ENCODE measurements at places on chromosomes 13 and 19. TPM values are rescaled to one million over a fixed set of nuclear protein-coding genes. Genes with fewer than 3 reads are reported as not detected.

DNA sequence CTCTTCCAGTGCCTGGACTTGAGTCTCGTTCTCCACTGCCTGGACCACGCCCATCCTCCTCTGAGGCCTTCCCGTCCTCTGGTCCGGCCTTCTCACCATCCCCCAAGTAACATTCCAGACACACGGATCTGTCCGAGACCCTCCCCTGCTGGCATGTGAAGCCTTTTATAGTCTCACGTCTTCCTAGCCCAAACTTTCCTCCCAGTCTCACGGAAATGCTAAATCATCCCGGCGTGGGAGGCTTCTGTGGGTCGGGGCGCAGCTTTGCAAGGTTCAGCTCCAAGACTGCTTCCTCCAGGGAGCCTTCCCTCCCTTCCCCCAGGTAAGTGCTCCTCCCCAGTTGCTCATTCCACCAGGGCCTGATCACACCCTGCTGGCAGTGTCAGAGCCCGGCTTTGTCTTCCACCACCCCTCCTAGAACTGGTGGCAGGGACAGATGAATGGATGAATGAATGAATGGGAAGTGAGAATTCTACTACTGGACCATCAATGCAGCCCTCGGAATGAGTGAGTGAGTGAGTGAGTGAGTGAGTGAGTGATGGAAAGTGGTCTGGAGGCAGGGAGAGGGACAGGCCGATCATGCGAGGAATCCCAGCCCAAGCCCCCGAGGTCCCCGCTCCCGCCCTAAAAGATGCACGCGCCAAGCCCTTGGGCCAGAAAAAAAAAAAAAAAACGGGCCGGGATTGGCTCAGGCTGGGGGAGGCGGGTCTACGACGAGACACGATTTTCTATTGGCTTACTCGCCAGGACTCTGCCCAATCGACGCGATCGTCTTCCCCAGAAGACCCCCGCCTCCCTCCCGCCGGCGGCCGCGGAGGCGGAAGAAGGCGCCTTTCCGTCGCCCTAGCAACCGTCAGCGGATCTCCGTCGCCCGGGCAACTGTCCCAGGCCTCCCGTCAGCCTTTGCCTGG, 9.3 kb downstream of the EPHX3 start:
- DNase-seq: peak; percentile 95

GRCh38 chr13:67549331-67549730, 319.2 kb upstream of the PCDH9 start:
- DNase-seq: no peak

DNA sequence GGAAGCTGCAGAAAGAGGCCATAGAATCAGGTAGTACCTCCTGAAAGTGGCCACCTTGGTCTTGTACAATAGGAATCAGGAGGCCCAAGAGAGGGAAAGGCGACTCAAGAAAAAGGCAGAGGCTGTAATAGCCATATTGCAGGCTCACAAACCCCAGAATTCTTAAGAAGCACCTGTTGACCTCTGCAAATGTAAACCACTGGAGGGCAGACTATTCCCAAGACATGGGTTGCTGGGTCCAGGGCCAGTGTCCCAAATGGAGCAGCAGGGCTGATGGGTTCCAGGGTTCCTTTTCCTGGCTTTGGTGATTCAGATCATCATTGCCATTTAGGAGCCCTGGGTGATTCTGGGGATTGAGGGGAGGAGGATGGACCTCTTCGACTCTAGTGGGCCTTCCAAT, 167.6 kb downstream of the B3GLCT start:
- DNase-seq: no peak

DNA sequence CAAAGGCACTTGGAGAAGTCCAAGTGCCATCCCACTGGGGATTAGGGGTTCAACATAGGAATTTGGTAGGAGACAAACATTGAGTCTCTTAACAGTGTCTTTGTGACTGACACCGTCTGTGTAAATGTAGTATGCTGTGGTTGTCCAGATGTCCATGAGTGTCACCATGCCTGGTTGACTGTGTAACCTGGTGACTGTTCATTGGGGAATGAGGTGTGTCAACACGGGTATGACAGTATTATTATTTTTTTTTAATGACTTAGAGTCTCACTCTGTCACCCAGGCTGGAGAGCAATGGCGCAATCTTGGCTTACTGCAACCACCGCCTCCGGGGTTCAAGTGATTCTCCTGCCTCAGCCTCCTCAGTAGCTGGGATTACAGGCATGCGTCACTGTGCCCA, 16.2 kb downstream of the PKN1 start:
- no peak for DNase-seq

NCAN gene
- not detected for total RNA-seq

PSG3 gene
- total RNA-seq: not detected

GRCh38 chr13:91216928-91217700, 130.4 kb upstream of the MIR17HG start:
- no peak for DNase-seq

PLIN4 gene
- total RNA-seq: 102 TPM

GRCh38 chr19:48325265-48325910, at the start of gene EMP3:
EMP3 (plus strand) TSS chr19:48325552; CDS start chr19:48326845, 1,293 bp downstream.
- peak; percentile 85 for DNase-seq

GRCh38 chr13:27827646-27828045, 35.4 kb downstream of the GSX1 start:
- no peak for DNase-seq

DNA sequence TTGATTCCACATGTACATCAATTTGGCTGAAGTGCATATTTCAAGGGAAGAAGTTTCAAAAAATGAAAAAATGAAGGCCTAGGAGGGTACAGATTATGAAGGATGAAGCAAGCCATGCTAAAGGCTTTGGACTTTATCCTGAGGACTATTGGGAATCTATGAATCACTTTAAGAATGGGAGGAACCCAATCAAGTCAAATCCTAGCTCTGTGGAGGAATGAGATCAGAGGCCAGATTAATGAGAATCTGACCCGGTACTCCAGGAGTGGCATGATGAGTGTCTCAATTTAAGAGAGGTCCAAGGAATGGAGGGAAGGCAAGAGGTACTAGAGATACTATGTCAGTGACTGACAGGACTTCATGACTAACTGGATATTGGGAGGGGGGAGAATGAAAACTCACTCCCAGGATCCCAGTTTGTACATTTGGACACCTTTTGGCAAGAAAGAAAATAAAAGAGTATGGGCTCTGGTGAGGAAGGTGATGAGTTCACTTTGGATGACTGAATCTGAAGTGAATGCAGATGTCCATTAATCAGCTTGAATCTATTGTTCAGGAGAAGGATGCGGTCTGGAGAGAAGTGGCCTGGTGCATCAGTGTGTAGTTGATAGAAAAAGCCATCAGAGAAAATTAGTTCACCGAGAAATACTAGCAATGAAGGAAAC, 349.0 kb downstream of the EFNB2 start:
- no peak for DNase-seq

DNA sequence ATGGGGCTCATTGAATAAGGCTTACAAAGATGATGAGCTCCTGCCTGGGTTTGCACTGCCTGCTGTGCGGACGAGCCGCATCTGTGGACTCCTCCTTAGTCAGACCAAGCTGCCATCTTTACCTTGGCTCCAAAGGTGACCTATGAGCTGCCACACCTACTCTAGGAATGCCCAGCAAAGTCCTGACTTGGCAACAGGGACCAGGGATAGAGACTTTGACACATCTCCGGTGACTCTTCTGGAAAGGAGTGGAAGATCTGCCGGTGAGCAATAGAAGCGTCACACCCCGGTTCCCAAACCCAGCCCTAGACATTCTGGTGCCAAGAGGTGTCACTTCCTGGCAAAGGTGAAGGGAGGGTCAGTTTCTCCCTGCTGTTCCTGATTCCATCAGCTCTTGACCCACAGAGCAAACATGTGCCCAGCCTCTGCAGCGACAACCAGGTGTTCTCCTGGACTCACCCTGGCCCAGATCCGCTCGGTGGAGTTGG, 50.2 kb upstream of the GTF3A start:
- DNase-seq: no peak

DNA sequence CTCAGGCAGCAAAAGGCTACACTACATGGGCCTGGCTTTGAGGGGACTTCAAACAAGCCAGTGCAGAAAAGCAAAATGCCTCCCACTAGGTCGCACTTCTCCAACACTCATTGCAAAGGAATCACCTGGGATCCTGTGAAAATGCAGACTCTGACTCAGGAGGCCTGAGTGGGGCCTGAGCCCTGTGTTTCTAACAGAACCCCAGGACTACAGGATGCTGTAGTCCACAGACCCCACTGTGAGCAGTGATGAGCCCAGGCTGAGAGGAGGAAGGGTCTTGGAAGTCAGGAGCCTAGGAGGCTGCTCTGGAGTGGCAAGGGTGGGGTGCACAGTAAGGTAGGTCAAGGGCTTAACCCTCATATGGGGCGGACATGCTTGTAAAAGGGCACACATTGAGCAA, 46.7 kb upstream of the SERP2 start:
- no peak for DNase-seq

DNA sequence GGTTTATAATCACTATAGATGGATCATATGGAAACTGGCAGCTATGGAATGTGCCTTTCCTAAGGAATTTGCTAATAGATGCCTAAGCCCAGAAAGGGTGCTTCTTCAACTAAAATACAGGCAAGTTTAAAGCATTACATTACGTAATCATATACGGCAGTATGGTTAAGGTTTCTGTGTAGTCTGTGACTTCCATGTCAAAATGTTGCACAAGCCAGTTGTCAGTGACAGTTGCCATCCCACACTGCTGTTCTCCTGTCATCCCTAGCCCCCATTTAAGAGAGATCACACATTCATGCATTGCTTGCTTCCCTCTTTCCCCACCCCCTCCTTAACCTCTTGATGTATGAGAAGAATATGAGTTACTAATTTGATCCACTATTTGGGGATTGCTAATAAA, 47.3 kb downstream of the BRCA2 start:
- no peak for DNase-seq

- no peak for DNase-seq
Observed at GRCh38 chr19:20334760-20335159, 167.7 kb downstream of the ZNF486 start.

GRCh38 chr19:53664760-53665159, 33.0 kb downstream of the DPRX start:
- no peak for DNase-seq

GRCh38 chr19:15296353-15296752, 36.0 kb downstream of the BRD4 start:
- DNase-seq: peak; percentile 36

DNA sequence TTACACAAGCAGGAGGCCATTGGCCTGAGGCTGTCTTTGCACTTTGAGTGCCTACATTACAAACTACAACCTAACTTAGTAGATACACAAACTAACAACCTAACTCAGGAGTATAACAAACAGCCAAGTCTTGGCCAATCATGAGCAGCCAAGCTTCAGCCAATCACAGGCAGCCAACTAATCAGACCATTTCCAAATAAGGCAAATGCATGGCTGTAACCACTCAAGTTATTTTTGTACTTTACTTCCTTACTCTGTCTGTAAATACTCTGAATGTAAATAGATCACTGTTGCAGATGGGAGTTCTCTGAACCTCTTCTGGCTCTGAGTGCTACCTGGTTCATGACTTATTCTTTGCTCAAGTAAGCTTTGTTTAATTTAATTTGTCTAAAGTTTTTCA, 748.1 kb upstream of the SGCG start:
- DNase-seq: no peak
